ENCODE measurements at places on chromosomes 7 and 10.

GRCh38 chr10:133028956-133029355 lies 58.8 kb upstream of the ADGRA1 start:
- no peak for DNase-seq

- no peak for DNase-seq
Observed at GRCh38 chr7:15303357-15303756, 258.5 kb downstream of the AGMO start.

DNA sequence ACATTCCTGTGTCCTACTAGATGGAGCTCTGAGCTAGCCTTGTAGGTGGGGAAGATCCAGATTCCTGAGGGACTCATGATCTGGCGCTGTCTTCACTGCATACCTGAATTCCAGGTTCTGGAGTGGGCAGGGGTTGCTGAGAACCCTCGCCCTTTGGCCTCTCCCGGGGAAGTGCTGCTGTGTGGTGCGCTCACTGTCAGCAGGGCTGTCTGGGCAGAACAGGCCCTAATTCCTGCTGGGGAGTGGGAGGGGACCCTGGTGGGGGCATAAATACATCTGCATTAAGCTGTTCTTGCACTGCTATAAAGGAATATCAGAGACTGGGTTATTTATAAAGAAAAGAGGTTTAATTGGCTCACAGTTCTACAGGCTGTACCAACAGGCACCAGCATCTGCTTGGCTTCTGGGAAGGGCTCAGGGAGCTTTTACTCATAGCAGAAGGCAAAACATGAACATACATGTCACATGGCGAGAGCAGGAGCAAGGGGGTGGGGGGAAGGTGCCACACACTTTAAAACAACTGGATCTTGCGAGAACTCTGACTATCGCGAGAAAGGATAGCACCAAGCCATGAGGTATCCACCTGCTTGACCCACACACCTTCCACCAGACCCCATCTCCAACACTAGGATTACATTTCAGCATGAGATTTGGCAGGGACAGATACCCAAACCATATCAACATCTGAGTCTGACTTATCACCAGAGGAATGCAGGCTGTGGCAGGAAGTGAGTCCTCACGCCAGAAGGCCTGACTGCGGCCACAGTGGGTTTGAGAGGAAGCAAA lies 115.0 kb downstream of the ADCY1 start:
- no peak for DNase-seq

- DNase-seq, result no peak
Observed at GRCh38 chr10:94001416-94001810, 7.7 kb downstream of the PLCE1 start.

GRCh38 chr7:18429547-18429946 lies 66.0 kb upstream of the HDAC9 start:
- no peak for DNase-seq

DNA sequence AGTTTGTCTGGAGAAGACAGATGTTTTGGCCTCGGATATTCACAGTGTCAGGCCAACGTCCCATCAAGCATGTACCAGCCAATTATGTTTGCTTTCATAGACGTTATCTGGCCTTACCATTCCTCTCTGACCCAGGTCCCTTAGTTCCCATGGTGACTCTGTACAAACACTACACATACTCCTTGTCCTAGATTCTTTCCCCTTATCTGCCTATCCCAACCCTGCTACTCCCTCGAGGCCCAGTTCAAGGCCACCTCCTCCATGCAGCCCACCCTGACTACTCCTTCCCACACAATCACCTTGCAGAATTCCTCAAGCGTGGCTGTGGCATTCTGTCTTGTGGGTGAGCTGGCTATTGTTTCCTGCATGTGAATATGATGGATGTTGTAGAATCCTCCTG lies 155.2 kb downstream of the PRKAG2 start:
- no peak for DNase-seq
